ENCODE measurements at places on chromosomes 2 and 18.

GRCh38 chr2:33589444-33589843 is 9.7 kb downstream of the FAM98A start:
- DNase-seq, result no peak

DNA sequence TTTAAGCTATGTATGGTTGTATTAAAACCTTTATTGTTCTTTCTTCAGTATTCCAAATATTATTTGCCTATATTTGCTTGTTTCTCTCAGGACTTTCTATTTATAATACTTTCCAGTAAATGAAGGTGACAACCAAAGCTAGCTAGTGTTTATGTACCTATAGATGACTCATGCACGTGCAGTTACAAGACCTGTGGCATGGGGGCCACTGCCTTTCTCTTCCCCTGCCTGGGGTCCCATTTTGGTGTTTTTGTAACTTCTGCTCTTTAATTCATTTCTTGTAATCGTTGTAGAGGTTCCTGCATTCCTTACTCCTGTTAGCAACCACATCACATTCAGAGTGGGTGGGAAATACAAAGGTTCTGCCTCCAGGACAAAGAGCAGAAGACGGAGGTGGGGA is 364.6 kb downstream of the PTPRM start:
- no peak for DNase-seq

DNA sequence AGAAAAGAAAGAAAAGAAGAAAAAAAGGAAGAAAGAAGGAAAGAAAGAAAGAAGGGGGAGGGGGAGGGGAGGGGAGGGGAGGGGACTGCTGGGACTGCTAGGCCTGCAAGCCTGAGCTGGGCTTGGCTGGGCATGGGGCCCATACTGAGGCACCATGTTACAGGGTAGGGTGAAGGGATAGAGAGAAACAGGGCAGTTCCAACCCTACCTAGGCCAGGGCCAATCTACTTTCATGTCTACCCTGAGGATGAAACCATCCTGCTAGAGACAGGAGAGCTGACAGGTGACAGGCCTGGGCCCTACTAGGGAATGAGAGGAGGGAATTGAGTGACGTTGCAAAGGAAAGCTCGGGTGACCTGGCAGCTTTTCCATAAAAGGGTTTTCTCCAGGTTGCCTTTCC is 41.7 kb downstream of the TEX44 start:
- DNase-seq, result no peak

DNA sequence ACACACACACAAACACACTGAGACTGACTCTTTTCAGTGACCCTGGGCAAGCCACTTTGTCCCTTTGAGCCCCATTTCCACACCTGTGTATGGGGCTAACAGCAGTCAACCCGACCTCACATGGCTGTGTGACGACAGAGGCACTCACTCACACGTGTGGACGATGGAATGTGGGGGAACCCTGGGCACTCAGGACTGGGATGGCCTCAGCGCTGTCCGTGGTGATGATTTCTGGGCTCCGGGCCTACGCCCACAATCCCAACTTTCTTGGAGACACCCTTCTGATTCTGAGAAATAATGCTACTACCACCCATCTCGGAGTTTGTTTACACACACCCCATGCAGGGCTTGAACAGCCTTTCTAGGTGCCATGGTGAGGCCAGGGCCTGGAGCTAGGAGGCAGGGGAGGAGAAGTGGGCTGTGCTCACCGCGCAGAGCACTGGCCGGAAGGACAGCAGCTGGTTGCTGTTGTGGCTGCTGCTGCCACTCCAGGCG is 1.5 kb downstream of the CRYBA2 start:
- no peak for DNase-seq

- DNase-seq, result no peak
These were observed 259.1 kb upstream of the MYT1L start for GRCh38 chr2:2590141-2590540.

DNA sequence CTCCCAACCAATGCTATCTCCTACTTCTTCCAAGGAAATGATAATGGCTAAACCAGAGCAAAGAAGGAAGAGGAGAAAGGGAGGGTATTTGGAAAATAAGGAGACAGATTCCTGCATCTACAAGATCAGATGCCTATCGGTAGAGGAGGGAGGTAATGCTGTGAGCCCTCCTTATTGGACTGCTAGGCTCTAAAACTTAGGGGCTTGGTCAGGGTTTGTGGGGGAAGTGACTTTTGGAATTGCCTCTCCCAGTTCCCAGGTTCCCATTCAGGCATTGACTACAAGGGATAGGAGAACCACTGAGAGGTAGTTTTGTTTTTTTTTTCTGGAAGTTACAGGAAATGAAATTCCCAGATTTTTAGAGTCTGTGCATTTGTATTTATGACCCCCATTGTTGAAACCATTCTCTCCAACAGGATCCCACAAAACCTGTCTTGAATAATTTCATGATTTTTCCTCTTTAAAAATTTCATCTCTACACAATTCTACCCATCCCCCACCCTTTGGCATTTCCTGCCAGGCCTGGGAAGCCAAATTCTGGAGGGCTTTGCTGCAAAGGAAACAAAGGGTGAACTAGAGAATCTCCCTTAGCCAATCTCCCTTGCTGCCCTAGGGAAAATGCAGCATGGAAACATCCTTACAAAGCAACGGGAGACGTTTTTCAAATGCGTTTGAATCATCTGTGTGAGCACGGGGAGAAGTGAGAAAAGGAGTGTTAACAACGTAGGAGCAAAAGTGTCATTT is 282.1 kb upstream of the EPAS1 start:
- DNase-seq, result no peak

GRCh38 chr2:217399291-217399690 is 539.4 kb upstream of the TNP1 start:
- no peak for DNase-seq

- DNase-seq, result no peak
These were observed 48.6 kb downstream of the CEP192 start for GRCh38 chr18:13039806-13040205.

GRCh38 chr18:6382963-6383362 is 31.7 kb downstream of the L3MBTL4 start:
- no peak for DNase-seq

DNA sequence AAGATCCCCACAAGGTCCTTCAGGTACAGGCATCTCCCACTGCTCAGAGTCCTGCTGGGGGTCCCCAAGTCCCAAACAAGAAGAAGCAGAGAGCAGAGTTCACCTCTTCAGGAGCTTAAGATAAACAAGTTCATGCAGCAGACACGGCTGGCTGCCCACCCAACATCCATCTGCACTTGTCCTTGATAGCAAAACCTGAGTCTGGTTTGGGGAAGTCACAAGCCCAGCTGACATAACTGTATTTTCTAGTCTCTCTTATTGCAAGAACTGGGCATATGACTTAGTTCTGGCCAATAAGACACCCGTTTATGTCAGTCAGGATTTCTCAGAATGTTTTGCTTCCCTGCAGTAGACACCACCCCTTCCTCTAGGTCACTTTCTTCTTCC is 31.8 kb downstream of the AFF3 start:
- DNase-seq, result no peak

- DNase-seq, result no peak
These were observed 251.5 kb downstream of the ZNF521 start for GRCh38 chr18:25100418-25100817.

GRCh38 chr2:120878970-120879369 is 143.3 kb downstream of the GLI2 start:
- DNase-seq, result no peak

GRCh38 chr2:215604606-215605005 is 168.7 kb upstream of the FN1 start:
- no peak for DNase-seq

- peak; percentile 79 for DNase-seq
These were observed 231.6 kb upstream of the SMAD2 start for GRCh38 chr18:48161911-48162698.

DNA sequence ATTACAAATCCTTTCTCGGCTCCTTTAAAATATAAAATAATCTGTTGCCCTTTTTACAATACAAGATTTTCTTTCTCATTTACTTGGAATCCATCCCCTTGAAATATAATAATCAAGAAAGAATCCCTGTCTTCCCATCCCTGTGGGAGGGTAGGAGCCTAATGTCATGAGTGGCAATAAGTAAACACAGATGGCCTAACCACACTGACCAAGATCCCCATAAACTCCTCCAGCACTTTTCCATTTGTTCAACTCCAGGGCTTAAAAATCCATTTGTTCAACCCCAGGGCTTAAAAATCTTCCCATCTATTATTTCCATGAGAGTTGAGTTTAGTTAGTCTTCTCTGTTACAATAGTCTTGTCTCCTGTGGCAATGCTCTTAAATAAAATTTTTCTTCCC is 297.6 kb downstream of the CDH7 start:
- DNase-seq, result no peak

GRCh38 chr2:36333350-36334012 is 22.1 kb upstream of the CRIM1 start:
- no peak for DNase-seq

GRCh38 chr2:136932700-136933099 is 167.4 kb downstream of the THSD7B start:
- DNase-seq, result no peak

GRCh38 chr2:199458009-199458805 is 468 bp upstream of the SATB2 start:
- peak; percentile 32 for DNase-seq

- no peak for DNase-seq
These were observed 11.3 kb upstream of the PXDN start for GRCh38 chr2:1755436-1756191.

DNA sequence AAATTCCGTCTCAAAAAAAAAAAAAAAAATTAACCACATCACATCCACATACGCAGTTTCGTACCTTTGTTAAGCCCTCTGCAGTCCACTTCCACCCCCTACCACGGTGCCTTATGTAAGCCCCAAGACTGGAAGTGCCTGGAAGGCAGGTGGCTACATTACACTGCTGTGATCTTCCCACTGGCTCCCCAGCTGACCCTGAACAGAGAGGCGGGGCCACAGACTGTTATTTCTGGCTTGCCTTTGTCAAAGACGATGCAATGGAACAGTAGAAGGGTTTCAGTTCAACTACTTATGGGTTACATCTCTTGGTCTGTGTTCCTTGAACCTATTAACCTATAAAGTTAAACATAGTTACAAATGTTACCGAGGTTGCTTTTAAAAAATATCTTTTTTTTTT is 15.7 kb upstream of the COX7A2L start:
- no peak for DNase-seq

GRCh38 chr2:240917009-240917683 is 11.0 kb downstream of the CROCC2 start:
- no peak for DNase-seq

- peak; percentile 60 for DNase-seq
These were observed 70.8 kb downstream of the QPCT start for GRCh38 chr2:37415128-37415820.

DNA sequence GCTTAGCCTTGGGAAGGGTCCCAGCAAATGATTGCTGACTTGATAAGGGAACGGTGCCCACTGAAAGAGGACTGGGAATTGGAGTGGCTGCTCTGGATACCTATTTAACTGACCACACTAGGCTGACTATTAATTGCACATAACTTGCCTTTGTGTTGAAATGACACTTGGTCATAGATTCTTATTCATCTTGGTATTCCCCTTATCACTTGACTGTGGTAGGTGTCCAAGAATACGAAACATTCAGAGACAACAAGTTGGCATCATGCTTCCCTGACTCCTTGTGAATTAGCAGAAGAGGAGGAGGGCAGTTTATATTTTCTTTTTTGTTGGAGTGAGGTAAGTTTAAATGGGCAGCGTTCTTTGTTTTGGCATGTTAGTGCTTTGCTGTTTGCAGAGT is 13.4 kb downstream of the FMNL2 start:
- DNase-seq, result no peak

- DNase-seq, result no peak
These were observed 13.8 kb upstream of the TBR1 start for GRCh38 chr2:161402297-161402696.

DNA sequence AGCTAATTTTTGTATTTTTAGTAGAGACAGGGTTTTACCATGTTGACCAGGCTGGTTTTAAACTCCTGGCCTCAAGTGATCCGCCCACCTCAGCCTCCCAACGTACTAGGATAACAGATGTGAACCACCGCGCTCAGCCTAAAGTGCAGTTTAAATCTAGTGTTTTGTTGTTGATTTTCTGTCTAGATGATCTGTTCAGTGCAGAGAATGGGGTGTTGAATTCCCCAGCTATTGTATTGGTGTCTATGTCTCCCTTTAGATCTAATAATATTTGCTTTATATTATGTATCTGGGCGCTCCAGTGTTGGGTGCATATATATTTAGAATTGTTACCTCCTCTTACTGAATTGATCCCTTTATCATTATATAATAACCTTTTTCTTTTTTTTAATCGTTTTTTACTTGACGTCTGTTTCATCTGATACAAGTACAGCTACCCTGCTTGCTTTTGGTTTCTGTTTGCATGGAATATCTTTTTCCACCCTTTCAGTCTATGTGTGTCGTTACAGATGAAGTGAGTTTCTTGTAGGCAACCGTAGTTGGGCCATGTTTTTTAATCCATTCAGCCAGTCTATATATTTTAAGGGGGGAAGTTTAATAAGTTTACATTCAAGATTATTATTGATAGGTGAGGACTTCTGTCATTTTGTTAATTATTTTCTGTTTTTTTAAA is 34.3 kb downstream of the GALM start:
- no peak for DNase-seq

GRCh38 chr2:241846406-241846805 is 12.3 kb downstream of the PDCD1 start:
- no peak for DNase-seq

DNA sequence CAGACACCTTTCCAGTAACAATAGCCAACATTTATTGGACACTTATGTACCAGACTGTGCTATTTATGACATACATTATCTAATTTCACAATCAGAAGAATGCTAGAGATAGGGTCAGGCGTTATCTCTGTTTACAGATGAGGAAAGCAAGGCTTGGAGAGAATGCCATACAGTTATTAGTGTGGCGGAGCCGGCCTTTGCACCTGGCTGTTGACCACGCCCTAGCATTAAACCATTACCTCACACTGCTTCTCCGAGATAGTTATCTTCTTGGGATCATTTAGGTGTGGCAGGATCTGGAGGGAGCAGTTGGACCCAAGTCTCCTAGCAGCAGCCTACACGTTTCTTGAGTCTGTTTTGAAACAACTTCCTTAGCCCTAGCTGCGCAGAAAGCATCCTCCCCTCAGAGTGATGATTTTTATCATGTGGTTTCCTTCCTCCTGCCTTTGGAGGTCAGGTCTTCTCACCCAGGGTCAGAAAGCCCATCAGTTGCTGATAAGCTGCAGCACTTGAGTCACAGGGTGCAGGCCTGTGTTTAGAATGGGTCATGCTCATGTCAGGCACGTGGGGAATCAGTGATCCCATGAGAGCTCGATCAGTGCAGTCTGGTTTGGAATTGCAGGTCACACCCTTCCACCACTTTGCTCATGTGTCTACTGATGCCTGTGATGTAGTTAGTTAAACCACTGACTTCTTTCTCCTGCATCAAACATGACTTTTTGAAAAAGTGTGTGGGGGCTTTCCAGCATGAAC is 118.2 kb downstream of the SPTBN1 start:
- DNase-seq, result peak; percentile 72

- no peak for DNase-seq
These were observed 109.6 kb downstream of the MEP1B start for GRCh38 chr18:32299484-32299883.

GRCh38 chr2:192025637-192026036 is 169.1 kb downstream of the TMEFF2 start:
- DNase-seq, result no peak

- DNase-seq, result no peak
These were observed 54.2 kb upstream of the FRZB start for GRCh38 chr2:182920631-182921056.

GRCh38 chr18:64474773-64475172 is 325.9 kb upstream of the LINC00305 start:
- no peak for DNase-seq

- no peak for DNase-seq
These were observed 23.1 kb upstream of the COPS8 start for GRCh38 chr2:237062585-237062984.

GRCh38 chr2:227222292-227222691 is 57.9 kb downstream of the COL4A3 start:
- no peak for DNase-seq

- no peak for DNase-seq
These were observed at the start of gene CDH19 for GRCh38 chr18:66603941-66604627. TSS of gene CDH19 (minus strand) at chr18:66604090. CDS start at chr18:66572204, 31,886 bp downstream.
